ENCODE measurements at places on chromosomes 6 and 20.

DNA sequence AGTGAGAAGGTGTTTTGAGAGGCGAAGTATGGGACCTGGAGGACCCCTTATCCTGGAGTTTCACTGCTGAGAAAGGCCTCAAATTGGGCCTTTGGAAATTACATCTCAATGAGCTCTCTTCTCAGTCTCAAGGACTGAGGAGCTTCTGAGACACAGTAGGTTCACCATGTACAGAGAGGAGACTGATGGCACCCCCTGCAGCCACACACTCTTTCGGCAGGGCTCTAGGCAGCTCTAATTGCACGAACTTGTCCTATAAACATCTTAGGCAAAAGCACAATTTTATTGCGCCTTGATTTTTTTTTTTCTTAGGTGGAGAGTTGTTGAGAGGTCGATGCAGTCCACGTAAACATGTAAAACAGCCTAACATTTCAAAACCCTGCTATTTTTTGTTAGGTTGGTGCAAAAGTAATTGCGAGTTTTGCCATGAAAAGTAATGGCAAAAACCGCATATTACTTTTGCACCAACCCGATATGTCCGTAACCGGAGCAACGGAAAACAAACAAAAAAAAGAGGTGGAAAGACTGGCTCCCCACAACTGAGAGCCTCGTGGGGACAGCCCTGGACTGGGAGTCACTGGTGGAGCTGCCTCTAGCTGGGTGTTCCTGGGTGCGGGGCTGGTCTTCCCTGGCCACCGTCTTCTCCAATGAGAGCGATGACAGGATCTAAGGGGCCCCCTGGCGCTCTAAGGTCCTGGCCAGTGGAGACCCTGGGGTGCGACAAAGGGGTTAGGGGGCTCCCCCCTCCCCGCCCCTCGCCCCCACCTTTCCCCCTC, 84.0 kb upstream of the EYA2 start:
- DNase-seq = no peak

DNA sequence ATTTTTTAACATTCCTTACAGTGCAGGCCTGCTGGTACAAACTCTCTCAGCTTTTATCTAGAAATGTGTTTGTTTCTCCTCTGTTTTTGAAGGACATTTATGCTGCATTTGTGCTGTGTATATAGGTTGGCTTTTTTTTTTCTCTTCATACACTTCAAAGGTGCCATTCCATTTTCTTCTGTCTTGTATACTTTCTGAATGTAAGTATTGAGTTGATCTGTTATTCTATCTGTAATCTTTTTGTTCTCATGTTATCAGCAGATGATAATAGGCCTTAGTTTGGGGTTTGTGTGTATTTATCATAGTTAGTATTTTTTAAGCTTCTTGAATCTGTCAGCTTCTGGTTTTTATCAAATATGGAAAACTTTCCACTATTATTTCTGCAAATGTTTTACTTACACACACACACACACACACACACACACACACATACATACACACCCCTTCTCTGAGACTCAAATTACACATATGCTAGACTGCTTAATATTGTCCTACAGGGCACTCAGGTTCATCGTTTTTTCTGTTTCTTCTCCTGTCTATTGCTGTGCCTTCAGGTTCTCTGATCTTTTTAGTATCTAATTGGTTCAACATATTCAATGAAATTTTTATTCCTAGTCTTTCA, 74.6 kb downstream of the RPP40 start:
- DNase-seq = no peak

DNA sequence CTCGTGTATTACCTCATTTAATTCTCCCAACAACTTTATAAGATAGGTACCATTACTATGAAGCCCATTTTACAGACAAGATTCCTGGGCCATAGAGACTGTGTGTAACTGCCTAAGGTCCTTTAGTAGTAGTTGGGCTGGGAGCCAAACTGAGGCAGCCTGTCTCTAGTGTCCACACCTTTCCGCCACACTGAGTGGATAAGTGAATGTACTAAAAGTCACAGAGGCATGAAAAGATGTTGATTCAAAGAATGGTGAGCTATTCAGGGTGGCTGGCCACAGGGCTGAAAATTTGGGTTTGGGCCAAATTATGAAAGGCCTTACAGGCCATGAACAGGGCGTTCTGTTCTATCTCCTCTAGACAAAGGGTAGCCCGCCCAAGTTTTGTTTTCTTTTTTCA, 11.0 kb downstream of the CD24 start:
- no peak for DNase-seq

GRCh38 chr20:10848810-10849370, 175.1 kb upstream of the JAG1 start:
- no peak for DNase-seq

- no peak for DNase-seq
These were observed 92.8 kb upstream of the SASH1 start for GRCh38 chr6:148249679-148250375.

DNA sequence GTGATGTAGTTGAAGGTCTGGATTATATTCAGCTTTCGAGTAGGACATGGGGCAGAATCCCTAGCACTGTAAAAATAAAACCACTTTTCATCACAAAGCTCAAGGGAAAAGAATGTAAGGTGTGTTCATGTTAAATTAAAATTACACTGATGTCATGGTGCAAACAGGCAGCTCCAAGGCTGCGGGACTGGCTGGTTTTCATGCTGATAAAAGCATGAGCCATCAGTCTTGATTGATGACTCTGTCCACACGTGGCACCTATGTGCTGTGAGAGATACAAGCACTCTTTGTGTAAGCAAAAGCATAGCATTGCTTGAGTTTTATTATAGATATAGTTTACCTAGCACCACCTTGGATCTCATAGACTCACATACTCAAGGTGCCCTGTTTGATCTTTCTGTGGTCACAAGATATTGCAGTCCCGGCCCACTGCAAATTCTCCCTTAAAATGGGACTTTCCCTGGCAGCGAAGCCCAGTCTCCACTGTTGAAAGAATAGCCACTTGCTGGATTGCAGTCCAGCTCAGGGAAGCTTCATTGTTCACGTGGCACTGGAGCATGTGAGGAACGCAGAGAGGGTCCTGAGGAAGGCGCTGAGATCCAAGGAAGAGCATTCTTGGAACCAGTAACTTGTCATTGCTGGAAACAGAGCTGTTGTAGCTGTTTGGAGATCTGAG, 90.6 kb downstream of the TIAM2 start:
- DNase-seq = no peak

- DNase-seq = peak; percentile 70
These were observed 25.0 kb upstream of the ABT1 start for GRCh38 chr6:26571592-26572296.

DNA sequence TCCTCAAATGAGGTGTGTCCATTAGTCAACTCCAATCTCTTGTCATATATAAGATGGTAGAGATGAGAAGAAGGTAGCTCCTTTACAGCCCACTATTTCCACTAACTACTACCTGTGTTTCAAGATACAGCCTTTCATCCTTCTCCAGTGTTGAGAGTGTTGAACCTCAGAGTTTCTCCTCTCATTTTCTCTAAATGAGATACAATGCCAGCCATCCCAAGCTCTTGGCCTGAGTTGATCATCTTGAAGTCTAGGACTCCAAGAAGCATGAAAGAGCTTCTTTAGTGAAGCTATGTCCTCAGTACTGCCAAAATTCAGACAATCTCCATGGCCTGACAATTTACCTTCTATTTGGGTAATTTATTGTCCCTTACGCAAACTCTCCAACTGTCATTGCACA, 548 bp upstream of the HLA-DRA start:
- no peak for DNase-seq

GRCh38 chr6:72856801-72857200, 234.9 kb downstream of the KCNQ5 start:
- no peak for DNase-seq

GRCh38 chr6:21666853-21667681, 73.5 kb downstream of the SOX4 start:
- DNase-seq = no peak

GRCh38 chr6:2758980-2759379, 6.2 kb upstream of the WRNIP1 start:
- DNase-seq = no peak

GRCh38 chr6:37643851-37644672, 53.6 kb downstream of the MDGA1 start:
- DNase-seq = no peak

- DNase-seq = no peak
These were observed 77.1 kb upstream of the RNF217 start for GRCh38 chr6:124885171-124885570.

GRCh38 chr6:168712993-168713392, 272.0 kb downstream of the SMOC2 start:
- DNase-seq = no peak

DNA sequence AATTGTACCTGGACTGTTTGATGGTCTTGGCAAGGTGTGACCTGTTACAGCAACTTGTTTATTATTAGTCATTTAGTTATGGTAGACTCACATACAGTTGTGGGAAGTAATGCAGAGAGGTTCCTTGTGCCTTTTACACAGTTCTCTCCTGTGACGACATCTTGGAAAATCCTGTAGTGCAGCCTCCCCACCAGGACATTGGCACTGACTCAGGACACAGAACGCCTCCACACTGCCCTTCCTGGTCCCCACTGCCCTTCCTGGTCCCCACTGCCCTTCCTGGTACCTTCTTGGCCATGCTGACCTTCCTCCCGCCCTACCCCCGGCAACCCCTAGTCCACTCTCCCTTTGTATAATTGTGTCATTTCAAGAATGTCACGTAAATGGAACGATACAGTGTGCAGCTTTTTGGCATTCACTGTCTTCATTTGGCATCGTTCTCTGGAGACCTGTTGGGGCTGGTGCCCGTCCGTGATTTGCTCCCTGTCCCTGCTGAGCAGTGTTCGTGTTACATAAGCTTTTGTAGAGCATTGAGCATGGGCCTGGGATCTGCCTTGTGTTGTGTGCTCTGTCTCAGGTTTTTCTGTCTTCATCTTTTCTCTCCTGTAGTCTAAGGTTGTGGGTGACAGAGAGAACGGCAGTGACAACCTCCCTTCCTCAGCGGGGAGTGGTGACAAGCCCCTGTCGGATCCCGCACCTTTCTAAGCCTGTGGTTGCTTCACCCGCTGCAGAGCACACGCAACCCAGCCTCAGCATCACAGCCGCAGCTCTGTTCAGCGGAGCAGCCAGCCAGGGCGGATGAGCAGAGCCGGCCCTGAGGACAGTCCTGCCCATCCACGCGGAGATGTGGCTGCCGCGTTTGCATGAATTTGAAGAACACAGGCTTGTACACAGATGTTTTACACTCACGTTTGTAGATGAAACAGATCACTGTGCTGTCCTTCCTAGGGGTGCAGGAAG, 5.4 kb upstream of the DNAJC5 start:
- DNase-seq = no peak

DNA sequence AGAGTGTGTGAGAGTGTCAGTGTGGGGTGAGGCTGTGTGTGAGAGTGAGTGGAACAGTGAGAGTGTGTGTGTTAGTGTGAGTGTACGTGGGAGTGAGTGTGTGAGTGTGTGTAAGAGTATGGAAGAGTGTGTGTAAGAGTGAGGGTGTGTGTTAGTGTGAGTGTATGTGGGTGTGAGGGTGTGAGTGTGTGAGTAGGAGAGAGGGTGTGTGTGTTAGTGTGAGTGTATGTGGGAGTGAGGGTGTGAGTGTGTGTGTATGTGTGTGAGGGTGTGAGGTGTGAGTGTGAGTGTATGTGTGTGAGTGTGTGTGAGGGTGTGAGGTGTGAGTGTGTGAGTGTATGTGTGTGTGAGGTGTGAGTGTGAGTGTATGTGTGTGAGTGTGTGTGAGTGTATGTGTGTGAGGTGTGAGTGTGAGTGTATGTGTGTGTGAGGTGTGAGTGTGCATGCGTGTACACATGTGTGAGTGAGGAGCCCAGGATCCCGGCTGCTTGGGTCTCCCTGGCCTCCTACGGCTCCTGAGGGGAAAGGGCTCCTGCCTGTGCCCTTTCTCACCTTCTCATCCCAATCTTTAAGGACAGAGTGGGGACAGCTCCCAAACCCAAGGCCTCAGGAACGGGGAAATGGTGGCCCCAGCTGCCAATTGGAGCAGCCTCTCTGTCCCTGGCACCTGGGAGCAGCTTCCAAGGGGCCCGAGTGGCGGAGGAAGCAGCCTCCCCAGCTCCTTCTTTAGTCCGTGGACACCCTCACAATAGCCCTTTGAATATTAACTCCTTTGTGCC, 100.2 kb downstream of the PSMB1 start:
- DNase-seq = no peak

- DNase-seq = no peak
These were observed 1.4 kb downstream of the FBXL4 start for GRCh38 chr6:98946266-98946878.

DNA sequence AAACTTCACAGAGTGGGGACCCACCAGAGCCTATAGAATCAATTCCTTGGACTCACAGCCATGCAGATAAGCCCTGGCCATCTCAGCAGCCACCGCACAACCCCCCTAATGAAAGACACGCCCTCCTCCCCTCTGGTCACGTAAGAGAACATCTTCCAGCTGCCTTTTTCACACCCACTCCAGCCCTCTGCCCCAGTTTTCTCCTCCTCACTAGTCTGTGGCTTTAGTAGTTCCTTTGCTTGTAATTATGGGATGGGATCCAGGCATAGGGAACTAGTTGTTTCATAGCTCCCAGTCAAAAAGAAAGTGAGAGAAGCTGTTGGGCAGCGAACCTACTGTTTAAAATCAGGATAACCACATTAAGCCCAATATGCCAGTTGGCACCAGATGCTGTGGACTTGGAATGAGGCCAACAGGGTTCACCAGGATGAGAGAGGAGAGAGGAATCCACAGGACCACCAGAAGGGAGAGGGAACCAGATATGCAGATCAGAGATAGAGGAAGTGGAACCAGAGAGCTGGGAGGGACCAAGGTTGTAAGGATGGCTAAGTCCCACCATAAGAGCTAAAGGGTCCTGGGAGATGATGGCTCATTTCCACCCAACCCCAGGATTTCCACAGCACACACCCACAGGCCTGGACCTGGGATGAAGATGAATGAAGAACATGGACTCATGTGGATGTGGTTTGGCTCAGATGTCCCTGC, 9.0 kb upstream of the BTN3A1 start:
- DNase-seq = no peak

- no peak for DNase-seq
These were observed 78.3 kb upstream of the CLDN20 start for GRCh38 chr6:155185544-155185943.

GRCh38 chr20:34954904-34955230, 739 bp downstream of the GSS start:
- no peak for DNase-seq

DNA sequence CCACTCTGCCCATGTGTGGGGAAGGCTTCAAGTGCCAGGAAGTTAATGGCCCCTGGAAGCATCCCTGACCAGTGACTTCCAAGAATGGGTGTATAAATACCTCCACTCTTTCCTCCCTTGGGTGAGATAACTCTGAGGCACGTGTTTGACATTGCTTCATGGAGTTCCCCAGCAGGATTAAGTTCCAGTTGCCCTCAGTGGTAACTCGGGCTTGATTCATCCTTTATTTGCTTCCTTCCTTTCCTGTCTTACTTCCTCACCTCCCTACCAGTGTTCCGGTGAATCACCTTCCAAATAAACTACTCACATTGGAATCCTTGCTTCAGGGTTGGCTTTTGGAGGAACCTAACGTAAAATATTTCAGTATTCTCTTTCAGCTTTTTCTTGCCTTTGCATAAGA, 84.6 kb upstream of the JAG1 start:
- DNase-seq = no peak

- no peak for DNase-seq
These were observed 8.3 kb upstream of the TIAM2 start for GRCh38 chr6:154986787-154987235.

Measured in Ammon's horn (tissue), 1 donor.